ENCODE measurements at places on chromosomes 5 and 9.

- no peak for DNase-seq
Measured at GRCh38 chr5:178625679-178626483, 969 bp downstream of the CLK4 start.

- DNase-seq = no peak
Measured at GRCh38 chr5:150052956-150053712, 33.2 kb downstream of the CSF1R start.

DNA sequence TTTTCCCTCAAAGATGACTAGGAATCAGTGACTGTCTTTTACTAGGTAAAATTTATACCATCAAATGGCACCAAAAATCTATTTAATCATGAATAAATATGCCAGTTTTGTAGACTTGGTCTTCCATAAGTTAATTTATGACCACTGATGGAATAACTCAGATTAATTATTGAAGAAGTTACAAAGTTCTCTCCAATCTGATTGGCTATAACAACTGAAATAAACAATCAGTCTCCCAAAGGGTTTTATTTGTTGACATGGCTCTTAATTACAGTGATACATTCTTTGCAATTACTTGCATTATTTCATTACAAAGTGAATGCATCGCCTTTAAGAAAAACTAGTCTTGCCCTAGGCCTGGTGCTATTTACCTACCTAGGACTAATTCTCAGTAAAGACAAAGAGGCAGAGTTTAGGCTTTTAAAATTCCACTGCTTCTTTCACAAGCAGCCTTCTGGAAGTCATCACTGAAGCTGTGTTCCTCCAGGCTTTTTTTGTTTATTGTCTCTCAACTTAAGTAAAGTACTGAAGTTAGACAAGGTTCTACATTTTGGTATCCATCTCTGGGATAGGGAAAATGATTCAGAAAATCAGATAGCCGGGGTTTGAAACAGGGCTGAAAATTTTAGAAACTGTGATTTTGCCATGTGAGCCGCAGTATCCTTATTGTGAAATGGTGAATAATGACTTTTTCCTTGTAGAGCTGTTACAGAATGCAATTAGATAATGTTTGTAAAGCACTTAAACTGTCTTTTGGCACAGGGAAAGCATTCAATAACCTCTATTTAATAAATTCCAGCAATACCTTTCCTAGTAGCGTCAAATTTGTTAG, 2.5 kb downstream of the STOM start:
- no peak for DNase-seq

DNA sequence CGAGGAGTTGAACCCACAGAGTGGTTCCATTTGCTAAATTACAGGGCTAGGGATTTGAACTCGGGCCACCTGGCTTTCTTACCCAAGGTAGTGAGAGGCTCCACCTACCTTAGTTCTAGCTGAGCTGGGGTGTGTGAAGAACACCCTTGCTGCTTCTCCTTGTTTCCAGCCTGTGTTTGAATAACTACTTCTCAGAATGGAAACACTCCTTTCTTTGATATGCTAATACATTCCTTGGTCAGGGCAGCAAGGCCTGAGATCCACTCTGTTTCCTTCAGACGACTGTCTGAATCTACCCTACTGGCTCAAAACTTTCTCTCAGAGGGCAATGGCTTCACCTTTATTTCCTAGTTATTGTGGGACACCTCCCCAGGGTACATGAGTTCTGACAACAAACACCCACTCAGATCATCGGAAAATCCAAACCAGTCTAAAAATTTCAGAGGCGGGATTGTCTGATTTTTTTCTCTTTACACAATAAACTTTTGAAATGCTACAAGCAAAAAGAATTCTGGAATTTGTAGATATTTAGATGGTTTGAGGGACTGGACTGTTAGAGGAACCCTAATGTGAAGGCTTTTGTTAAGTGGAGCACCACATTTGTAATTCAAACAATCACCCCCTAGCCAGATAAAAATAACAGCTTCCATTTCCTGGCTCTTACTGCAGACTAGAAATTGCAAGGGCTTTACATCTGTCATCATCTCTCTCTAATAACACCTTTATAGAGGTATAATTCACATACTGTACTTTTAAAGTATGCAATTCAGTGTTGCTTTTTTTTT, 4.0 kb upstream of the ATP6V1G1 start:
- DNase-seq = no peak

GRCh38 chr5:74082512-74083055, 456.6 kb downstream of the ARHGEF28 start:
- DNase-seq = no peak

DNA sequence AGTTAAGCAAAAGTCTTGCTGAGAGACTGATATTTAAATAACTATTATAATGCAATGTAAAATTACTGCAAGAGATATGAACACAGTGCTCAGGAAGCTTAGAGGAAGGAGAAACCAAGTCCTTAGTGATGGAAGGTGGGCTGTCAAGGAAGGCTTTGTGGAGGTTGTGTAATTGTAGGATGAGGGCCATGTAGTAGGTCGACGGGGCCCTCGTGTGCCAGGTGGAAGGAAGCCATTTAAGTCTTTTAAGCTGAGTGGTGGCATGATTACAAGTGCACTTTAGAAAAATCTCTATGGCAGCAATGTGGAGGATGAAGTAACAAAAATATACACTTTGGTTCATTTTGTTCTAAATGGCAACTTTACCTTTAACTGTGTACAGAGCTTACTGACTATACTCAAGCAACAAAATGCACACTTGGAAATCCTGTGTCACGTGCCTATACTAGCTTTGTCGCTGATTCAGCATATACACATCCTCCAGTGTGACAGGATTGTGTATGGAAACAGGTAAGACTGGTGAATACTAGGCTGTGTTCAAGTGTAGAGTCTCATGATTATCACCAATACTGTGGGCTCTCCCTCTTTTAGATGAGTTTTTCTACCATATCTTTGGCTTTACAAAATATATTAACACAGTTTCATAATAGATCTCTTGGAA, 78.6 kb downstream of the TMC1 start:
- no peak for DNase-seq

GRCh38 chr5:31225118-31225517, 31.6 kb downstream of the CDH6 start:
- no peak for DNase-seq

GRCh38 chr5:74934949-74935751, 69.0 kb upstream of the FAM169A start:
- no peak for DNase-seq

DNA sequence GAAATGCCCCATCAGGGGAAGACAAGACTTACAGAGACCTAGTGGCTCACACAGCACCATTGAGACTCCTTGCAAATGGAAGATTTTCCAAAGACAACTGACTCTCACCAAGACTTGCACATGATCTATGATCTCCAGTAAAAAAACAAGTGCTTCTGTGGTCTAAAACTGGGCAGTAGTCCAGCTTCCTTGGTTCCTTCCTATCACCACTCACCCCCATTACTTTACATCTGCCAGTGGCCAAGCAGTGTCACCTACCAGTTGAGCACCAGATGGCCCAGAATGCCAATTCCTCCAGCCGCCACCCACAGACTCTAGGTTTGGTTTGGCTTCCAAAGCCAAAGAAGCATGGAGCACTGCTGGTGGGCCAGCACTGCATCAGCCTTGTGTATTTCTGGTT, 47.7 kb downstream of the SH3TC2 start:
- no peak for DNase-seq

GRCh38 chr5:176743136-176743861, 67.1 kb upstream of the UNC5A start:
- DNase-seq = no peak

DNA sequence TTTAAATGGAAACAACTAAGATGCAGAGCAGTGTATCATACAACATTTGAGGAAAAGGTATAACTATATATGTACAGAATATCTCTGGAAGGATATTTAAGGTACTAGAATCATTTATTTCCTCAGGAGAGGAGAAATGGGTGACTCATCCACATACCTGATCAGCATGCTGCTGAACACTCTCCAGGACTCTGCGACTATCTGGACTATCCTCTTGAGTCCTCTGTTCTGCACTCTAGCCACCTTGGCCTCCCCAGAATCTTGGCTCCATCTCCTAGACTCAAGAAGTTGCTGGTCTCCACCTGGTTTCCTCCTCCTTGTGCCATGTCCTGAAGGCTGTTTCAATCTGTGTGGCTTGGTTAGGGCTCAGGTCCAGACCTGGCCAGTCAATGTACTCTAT, 8.8 kb upstream of the PRDM6 start:
- no peak for DNase-seq

DNA sequence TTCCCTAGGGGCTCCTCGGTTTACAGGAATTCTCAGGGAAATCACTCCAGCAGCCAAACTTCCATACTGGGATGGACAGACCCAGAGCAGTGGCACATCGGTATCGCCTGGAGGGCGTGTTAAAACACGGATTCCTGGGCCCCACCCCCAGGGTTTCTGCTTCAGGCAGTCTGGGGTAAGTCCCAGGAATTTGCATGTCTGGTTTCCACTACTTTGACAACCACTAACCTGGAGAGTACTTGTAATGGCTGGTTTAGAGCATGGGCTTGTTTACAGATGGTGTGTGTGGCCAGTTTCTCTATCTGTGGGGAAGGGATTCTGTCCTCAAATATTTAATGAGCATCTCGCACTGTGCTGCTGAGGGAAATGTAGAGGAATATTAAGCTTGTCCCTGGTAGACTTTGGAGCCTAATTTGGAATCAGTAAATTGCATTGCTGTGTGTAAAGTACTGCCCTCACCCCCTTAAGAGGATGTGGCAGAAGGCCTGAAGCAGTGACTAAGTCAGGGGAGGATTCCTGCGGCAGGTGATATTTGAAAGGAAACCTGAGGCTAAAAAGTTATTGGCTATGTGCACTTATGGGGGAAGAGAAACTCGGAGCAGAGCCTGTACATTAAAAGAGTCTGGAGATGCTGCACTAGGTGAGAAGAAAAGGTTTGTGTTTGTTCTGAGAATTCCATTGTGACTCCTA, 18.6 kb upstream of the TJP2 start:
- no peak for DNase-seq

GRCh38 chr5:77893225-77893860, 117.2 kb upstream of the TBCA start:
- no peak for DNase-seq

GRCh38 chr5:143379606-143380005, 23.9 kb downstream of the NR3C1 start:
- DNase-seq = no peak

DNA sequence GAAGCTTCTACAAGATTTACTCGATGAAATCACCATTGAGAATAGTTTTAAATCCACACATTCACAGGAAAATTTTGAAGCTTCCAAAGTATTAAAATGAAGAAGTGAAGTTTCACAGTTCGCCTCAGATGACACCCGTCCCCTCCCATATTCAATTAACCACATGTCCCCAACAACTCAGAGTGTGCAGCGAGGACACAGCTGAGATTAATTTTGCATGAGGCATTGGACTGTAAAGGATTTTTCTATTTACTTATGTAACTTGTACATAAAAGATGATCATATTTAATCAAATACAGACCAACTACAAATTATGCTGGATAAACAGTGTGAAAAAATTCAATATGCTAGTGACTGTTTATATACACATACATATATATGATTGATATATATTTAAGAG, 84.7 kb upstream of the OLFM1 start:
- DNase-seq = no peak

GRCh38 chr5:16780325-16780724, 155.8 kb downstream of the MYO10 start:
- no peak for DNase-seq

GRCh38 chr5:111762895-111763294, 5.9 kb upstream of the NREP start:
- no peak for DNase-seq

DNA sequence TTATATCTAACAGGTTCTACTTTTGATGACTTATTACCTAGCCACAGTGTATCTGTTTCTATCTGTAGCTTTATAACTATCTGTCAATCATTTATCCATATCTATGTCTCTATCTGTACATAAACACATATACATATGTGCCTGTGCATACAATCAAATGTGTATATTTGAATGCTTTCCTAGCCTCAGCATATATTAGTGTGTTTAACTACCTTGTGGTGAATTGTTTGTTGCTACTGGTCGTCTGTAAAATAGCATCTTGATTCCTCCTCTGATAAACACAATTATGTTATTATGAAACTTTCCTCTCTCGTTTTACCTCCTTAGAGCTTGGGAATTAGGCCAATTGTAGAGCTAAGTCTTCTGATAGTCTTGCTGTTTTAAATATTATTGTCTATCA, 44.4 kb downstream of the PARP8 start:
- no peak for DNase-seq

DNA sequence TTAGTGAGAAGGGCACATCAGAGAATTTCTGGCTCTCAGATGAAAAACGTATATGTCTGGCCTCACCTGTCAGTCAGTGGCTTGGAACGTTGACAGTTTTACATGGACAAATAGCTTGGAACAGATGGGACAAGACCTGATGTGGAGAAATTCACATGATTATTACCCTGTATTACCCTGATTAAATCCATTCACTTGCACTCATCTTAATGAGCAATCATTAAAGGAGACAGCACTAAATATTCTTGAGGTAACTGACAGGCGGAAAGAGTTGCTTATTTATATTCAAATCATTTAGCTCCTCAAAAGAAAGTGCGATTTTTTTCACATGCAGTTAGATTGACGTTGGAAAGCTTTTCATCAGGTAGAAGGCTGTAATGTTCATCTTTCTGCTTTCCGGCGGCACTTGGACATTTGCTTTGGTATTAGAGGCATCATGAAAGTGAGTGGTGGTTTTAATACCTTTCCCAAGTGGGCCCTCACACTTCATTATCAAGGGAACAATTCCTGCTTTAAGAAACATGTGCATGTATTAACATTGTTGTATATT, 11.7 kb upstream of the TAS2R1 start:
- DNase-seq = no peak

DNA sequence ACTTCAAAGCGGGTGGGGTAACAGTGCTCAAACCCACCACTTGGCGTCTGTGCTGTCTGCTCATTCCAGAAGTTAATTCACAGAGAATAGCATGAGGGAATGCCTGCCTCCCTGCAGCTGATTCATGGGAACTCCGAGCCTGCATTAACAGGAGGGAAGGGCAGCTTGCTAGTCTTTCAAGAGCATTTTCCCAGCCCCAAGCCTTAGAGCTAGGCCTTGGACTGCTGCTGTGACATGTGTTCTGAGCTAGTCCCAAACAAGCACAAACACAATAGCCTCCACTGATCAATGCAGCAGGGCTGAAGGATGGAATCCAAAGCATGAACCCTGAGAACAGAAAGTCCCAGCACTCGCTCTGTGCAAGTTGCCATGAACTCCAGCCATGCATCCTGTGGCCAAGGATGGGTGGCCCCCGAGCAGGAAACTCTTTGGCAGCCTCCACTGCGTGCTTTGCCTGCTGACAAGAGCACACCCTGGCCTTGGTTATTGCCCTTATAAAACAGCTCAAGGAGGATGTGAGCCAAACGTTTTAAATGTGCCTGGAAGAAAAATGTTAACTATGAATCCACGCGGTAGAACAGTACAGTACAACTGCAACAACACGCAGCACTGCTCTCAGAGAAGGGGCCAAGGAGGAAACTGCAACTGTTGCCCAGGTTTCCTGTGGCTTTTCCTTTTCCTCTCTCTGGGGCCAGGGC, 653.1 kb upstream of the KLF4 start:
- DNase-seq = no peak
